ENCODE measurements at places on chromosomes 11 and 22.

DNA sequence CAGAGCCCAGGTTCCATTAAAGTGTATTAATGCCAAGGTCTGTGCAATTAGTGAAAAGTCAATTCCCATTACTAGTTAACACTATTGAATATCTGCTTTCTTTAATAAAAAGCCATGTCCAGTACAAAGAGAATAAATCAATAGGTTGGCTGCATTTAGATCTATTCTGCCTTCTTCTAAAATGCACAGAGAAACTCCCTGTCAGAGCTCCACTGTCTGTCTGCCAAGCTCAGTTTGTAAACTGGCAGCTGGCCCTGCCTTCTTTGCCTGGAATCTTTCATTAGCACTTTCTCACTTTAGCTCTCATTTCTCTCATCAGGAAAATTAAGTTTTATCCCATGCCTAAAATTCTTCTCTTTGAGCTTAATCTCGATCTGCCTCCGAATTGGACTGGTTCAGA, 35.6 kb downstream of the ARL14EP start:
- DNase-seq: no peak

GRCh38 chr22:36385491-36386350, 2.0 kb downstream of the MYH9 start:
- DNase-seq: peak; percentile 68

GRCh38 chr22:49555526-49555925, 272.1 kb downstream of the BRD1 start:
- DNase-seq: no peak

- DNase-seq: no peak
These were observed 13.4 kb downstream of the EPS8L2 start for GRCh38 chr11:719214-720016.

- DNase-seq: no peak
These were observed 56.0 kb downstream of the PACS1 start for GRCh38 chr11:66126064-66126463.

DNA sequence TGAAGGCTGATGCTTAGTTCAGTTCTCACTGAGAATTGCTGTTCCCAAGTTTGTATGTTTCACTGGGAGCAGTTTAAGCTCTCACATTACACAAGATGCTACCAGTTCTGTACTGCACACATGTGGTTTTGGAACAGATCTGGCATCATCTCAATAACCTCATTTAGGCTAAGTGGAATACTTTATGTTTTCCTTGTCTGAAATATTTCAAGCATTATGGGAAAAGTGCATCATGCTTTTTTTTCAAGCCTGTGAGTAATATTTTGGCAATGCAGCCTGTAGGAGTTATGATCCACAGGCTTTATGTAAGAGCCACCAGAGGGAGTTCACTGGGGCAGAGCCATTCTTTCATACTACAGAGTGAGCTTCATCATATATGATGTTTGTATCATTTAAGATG, 141.5 kb downstream of the OR4C45 start:
- DNase-seq: peak; percentile 57

DNA sequence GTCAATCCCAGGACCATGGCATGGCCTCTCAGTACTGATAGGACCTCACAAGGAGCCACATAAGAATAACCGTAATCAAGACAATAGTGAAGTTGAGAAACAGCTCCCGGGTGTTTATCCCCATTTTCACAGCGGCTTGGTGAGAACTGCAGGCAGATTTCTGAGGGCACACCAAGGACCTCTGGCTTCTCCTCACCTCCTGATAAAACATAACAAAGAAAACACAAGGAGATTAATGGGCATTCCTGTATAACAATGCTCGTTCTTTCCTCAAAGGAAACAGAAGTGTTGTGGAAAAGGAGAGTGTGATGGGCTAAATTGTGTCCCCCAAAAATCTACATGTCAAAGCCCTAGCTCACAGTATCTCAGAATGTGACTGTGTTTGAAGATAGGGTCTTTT, 4.0 kb downstream of the SLN start:
- DNase-seq: no peak

GRCh38 chr11:31795706-31796498, 15.2 kb downstream of the PAX6 start:
- DNase-seq: no peak

DNA sequence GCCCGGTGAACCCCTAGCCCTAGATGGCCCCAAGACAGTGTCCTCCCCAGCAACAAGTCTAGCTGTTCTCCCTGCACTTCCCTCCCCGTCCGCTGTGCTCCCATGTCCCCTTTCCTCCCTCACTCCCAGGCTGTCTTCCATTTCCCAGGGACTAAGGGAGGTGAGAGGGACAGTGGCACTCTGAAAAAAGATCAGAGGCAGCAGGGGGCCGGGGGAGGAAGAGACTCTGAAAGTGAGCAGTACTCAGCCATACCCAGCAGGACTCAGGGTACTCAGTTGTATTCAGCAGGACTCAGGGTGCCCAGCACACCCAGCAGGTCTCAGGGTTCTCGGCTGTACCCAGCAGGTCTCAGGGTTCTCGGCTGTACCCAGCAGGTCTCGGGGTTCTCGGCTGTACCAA, 48.4 kb upstream of the THY1 start:
- no peak for DNase-seq

DNA sequence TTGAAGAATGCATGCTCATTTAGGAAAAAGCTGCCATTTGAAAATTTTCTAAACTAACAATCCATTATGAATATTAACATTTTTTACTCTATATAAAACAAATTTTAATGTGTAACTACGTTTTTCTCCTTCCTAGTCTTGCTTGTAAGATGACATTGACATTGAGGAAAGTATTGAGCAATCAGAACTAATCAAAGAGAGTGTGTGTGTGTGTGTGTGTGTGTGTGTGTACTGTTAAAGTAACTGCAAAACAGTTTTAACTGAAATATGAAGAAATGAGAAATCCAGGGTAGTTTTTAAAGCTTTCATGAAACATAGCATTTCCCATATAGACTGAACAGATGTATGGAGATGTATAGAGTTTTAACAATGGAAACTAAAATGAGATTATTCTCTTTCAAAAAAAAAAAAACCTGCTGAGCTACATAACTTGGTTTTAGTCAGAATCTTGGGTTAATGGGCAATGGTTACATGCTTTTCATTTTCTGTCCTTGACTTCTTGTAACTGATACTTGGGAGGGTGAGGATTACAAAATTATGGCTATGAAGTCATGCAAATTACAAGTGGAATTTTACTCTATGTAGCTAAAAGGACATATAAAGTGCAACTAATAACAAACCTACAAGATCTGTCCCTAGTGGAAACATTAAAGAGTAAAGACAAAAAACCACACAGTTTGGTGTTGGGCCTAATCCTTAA, 2.0 kb downstream of the PDGFD start:
- peak; percentile 73 for DNase-seq

- no peak for DNase-seq
These were observed 60.4 kb downstream of the FEZ1 start for GRCh38 chr11:125435461-125436238.

- no peak for DNase-seq
These were observed 3.2 kb upstream of the ST14 start for GRCh38 chr11:130156108-130157022.

DNA sequence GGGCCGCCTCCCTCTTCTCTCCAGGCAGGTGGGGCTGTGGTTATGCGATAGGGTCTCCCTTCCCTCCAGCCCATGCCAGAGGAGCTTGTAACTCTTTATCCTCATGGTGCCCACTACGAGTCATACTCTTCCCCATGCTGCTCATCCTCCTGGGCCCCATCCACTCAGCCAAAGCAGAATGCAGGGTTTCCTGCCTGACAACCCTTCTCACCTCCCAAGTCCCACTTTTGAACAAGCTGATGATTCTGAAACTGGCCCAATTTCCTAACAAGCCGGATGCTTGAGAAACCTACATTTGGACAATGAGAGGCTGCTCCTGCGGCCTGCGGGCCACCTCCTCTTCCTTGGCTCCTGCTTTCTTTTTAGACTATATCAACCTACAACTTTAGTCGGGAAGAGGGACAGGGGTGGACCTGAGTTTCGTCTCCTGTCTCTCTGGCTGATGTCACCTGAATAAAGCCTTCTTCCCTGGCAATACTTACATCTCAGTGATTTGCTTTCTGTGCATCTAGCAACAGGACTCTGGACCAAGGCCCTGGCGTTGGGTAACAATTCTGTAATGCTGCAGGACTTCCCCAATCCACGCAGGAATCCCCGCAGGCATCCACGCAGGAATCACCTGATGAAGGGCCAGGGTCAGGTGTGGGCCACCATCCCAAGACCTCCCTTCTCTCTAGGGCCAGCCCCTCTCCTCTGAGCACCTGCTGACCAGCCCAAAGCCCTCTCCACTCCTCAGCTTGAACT, 1.5 kb upstream of the NDUFS8 start:
- no peak for DNase-seq

DNA sequence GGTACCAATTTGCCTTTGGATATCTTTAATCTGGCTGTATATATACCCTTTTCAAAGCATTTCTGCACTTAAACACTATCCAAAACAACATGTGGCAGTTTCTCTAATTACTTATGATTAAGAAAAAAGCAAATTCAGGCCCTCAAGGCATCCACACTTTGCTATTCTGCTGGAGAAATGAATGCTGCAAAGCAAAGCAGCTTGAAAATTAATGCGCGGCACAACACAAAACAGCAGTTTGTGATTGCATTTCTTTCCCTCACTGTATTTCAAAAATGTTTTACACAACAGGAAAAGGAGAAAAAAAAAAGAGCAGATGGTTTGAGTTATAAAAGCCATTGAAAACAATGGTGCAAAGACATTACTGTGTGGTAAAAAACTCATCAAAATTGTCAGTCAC, 738.4 kb upstream of the RAG2 start:
- DNase-seq: no peak

DNA sequence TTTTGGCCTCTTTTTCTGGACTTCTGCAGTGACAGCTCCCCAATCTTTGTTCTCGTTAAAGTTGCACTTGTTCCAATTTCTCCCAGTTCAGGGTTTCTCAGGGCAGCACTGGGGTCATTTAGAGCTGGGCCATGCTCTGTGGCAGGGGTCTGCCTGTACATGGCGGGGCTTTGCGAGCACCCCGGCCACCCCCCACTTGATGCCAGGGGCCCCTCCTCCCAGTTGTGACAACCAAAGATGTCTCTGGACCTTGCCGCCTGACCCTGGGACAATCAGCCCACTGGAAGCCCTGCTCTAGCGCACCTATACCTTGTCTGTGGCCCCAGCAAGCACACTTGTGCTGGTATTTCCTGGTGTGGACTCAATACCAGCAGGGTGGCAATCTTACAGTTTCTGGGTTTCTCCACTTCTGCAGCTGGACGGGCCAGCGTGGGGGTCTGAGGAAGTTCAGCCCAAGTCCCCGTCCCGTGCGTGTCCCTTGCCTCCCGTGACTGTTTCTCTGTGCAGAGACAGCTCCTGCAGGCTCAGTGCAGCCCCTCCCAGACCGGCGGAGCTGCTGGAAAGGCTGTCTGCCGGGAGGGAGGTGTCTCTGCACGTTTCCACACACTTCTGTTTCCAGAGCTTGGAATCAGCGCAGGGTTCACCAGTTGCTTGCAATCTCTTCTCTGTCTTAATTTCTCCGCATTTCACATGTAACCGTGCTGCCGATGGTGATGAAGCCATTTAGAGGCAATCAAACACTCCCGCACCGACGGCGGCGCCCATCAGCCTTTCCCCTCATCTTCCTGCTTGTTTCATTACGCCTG, 1328.9 kb downstream of the BRD1 start:
- no peak for DNase-seq

DNA sequence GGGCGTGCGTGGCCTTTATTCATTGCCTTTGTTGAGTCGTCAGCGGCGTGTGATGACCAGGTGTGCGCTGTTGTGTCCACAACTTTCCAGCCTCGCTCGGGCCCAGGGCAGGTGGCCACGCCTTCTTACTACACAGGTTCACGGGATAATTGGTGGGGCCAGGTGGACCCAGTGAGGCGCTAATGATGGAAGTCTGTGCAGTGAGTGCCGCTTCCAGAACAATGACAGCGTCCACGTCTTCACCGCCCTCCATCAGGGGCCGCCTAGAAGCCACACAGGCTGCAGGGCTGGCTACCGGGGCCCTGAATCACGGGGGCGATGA, 1197.3 kb downstream of the BRD1 start:
- no peak for DNase-seq

DNA sequence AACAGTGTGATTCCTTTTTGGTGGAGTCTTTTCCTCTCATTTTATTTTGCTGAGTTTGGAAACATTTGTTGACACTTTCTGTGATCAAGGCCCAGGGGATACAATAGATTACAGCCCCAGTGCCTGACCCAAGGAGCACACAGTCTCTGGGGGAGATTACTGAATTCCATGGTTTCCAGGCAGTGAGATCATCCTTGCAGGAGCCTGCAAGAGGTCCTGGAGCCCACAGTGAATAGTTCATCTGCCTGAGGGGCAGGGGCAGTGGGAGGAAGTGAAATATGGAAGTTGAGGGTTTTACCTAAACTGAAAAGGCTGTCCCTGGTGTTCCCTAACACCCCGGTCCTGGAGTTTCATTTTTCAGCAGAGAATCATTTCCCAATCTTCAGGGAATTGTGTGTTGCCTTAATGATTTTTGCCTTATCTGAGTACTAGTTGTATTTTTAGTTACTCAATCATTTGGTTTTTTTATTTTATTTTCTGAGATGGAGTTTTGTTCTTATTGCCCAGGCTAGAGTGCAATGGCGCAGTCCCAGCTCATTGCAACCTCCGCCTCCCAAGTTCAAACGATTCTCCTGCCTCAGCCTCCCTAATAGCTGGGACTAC, 7.7 kb downstream of the CCS start:
- DNase-seq: peak; percentile 26

DNA sequence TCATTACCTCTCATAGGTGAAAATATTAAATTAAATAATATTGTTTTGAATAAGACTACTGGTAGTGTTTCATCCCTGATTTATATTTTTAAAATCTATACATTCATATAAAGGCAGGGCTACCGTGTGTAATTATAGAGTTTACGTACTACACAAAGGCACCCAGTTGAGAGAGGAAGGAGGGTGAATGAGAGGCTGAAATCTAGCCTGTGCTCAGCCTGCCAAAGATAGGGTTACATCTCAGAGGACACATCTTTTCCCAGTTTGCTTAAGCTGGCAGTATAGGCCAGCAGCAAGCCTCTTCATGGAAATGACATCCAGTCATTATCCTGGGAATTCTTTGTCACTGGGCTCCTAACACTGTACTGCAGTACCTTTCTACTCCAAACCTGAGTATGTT, 7.5 kb upstream of the B3GNT6 start:
- DNase-seq: no peak

DNA sequence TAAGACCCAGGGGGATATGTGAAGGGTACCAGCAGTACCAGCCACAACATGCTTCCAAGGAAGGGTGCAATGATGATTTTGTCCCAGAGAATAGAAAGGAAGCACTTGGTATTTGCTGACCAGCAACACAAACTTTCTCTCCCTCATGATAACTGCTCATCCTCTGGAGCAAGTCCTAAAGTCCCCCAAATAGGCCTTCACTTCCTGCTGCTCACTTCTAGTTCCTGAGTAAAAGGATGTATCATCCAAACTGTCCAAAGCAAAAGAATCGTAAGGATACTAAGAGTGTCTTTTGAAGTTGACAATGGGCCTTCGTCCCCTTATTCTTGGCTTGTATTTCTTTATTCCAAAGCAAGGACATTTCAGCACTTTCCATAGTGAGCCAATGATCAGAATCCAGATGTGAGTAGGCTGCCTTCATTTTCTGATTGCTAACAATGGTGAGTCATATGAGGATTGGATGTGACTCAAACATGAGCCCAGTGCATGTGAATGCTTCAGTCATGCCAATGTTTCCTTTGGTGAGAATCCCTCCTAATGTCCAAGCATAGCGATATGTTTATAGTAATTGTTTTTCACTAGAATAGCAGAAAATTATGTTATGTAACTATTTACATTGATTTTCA, 243.4 kb upstream of the POU2AF2 start:
- DNase-seq: peak; percentile 90
